NCI-H146 (cell line): ENCODE measurements at places on chromosomes 11 and 22.

DNA sequence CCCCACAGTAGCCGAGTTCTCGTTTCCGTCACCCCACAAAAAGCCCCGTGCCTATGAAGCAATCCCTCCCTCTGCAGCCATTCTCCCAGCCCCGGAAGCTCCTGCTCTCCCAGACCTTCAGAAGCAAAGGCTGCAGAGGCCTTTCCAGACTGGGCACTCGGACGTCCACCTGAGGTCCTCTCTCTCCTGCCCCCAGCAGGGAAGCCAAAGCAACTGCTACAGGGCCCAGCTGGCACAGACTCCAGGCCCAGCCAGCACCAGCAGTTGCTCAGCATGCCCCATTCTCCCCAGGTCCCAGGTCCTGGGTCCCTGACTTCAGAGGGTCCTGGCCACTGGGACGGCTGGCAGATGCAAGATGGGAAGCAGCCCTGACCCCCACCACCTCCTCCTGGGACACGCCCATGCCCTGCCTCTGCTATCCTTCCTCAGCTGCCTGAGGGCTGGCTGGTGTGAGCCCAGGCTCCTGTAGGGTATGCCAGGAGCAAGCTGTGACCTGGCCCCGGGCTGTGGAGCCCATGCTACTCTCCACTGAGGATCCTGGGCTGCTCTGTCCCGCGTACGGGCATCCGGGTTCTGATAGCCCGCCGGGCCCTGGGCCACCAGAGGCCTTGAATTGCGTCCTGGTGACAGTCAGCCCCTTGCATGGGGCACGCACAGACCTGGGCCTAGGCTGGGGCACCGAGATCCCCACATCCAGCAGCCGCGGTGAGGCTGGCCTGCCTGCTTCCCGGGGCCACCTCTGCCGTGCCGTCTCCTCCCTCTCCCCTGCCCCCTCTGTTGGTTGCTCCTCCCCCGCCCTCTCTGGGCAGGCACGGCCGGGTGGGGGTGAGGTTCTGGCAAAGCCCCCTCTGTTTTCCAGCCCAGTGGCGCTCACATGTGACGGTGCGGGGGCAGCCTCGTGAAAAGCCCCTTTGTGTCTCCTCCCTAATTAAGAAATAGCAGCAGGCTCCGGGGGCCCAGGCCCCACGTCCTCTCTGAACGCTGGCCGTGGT lies 1310.3 kb downstream of the BRD1 start:
- no peak for DNase-seq

DNA sequence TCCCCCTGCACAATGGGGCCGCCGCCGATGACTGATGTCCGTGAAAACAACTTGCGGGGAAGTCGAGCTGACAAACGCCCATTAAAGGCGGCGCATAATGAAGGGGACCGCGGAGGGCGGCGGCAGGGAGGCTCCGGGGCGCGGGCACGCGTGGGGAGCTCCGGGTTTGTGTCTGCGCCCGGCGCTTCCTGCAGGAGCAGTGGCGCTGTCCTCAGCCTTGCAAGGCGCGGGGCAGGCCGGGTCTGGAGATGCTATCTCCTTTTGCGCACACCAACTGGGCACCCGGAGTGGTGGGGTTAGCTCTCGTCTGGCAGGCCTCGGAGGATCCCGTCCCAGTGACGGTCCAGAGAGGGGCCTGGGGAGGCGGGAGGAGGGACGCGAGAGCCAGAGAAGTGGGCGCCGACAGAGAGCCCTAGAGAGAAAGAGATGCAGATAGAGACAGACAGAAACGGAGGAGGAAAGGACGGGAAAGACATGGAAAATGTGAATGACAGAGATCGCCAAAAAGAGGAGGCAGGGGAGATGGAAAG lies 390 bp upstream of the FGF3 start:
- no peak for DNase-seq

- DNase-seq: no peak
Observed at GRCh38 chr11:122696662-122697061, 41.1 kb downstream of the UBASH3B start.

GRCh38 chr22:43218786-43219185 lies 31.9 kb upstream of the TTLL12 start:
- DNase-seq: no peak

DNA sequence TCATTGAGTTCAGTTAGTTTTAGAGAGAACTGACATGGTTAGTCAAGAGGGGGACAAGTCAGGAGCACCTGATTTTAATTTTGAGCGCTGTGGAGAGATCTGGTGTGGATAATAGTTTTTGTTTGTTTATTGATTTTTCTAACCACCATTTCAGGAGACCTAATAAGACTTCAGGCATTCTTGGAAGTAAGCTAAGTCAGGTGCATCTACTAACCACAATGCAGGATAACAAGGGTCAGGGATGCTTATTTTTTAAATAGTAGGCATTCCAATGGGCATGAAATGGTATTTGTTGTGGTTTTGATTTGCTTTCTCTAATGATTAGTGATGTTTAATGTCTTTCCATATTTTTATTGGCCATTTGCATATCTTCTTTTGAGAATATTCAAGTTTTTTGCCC lies 212.1 kb downstream of the NAV2 start:
- DNase-seq: no peak

- no peak for DNase-seq
Observed at GRCh38 chr22:23481369-23481768, 98.7 kb downstream of the IGLL1 start.
